Hematopoietic multipotent progenitor cell treated with erythropoietin and hydrocortisone succinate and interleukin-3 and kit ligand, for 4 days (in vitro differentiated cells): ENCODE measurements at places on chromosomes 7 and 10.
A peak's percentile ranks its signal among the peaks of the same experiment; 100 is the strongest.

DNA sequence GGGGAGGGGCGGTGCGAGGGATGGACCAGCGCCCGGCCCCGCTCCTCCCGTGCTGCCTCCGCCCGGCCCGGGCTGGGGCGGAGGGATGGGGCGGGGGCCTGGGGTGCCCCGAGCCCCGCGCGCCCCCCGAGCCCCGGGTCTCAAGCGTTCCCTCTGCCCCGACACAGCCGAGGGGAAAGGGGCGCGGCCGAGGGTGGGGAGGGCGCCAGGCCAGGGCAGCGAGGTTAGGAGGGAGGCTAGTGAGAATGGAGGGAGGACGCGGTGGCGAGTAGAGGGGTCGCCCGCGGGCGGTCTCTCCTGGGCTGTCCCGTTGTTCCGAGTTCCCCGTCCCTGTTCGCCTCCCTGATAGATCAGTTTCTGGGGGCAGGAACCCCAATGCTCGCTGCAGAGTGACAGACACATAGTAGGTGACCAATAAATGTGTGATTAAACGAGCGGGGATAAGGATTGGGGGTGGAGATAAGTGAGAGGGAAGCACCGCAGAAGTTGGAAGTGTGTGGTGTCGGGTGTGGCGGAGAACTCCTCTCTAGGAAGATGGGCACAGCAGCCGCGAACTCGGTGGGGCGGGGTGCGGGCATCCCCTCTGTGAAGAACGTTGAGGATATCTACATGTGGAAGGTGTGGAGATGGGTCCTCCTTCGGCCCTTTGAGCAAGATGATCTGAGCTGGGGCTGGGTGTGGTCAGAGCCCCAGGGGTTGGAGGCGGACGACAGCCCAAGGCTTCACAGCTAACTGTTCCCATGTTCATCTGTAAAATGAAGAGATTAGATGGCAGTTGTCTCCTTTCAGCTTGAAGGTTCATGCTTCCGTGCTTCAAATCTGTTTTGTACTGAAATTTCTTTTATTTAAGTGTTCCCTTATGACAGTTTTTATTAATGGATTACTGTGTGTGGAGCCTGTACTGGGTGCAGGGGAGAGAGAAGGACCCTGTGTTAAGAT lies 580 bp downstream of the ZNF775 start:
- DNase-seq, result peak; percentile 61

- peak; percentile 65 for DNase-seq
Measured at GRCh38 chr10:95789902-95790301, 33.9 kb downstream of the ENTPD1 start.

GRCh38 chr10:71086439-71087080 lies 125.8 kb upstream of the UNC5B start:
- no peak for DNase-seq

- no peak for DNase-seq
Measured at GRCh38 chr7:16084370-16084769, 337.0 kb downstream of the CRPPA start.

DNA sequence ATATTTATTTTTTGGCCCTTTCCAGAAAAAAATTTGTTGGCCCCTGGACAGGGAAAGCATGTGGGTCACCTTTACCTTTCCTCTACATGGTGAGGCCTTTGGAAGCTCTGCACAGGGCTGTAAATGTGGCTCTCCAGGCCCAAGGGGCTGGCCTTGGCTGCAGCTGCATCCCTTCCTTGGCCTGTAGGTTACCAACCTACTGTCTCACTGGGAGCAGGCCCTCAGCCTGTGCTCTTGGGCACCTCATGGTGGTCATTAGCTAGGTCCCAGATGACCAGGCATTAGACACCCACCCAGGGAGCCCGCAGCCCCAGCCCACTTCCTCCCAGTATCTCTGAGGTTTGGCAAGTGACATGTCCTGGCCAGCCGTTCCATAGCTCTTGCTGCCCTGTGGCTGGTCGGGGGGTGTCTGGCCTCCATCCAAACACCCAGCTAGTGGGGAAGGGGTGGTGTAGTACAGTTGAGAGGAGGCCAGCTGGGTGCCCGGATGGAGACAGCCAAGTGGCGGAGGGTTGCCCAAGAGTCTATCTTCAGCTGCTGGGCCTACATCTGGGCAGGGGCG lies 7.1 kb upstream of the CPA5 start:
- peak; percentile 14 for DNase-seq

DNA sequence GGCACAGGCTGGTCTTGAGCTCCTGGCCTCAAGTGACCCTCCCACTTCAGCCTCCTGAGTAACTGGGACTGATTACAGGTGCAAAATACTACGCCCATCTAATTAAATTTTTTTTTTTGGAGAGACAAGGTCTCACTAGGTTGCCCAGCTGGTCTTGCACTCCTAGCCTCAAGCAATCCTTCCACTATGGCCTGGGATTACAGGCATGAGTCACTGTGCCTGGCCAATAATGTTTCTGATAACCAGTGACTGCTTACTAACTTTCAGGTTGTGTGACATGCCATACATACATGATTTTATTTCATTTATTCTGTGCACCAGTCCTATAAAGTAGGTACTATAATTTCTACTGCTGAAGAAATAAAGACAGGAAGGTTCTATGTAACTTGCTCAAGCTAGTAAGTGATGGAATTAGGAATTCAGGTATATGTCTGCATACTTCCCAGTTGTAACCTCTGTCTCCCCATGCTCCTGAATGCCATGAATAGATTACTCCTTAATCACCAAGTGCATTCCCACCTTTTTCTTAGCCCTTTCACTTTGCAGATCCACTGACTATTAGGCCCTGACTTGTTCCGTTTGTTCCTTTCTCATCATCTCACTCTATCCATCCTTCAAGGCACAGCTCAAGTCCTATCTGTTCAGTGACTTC lies 28.1 kb downstream of the MCU start:
- DNase-seq, result no peak

GRCh38 chr7:119167431-119167830 lies 942.9 kb downstream of the ANKRD7 start:
- DNase-seq, result no peak

GRCh38 chr10:101693651-101693977 lies 1.4 kb downstream of the FBXW4 start:
- DNase-seq, result peak; percentile 77

GRCh38 chr7:54785261-54785660 lies 26.2 kb upstream of the SEC61G start:
- no peak for DNase-seq

DNA sequence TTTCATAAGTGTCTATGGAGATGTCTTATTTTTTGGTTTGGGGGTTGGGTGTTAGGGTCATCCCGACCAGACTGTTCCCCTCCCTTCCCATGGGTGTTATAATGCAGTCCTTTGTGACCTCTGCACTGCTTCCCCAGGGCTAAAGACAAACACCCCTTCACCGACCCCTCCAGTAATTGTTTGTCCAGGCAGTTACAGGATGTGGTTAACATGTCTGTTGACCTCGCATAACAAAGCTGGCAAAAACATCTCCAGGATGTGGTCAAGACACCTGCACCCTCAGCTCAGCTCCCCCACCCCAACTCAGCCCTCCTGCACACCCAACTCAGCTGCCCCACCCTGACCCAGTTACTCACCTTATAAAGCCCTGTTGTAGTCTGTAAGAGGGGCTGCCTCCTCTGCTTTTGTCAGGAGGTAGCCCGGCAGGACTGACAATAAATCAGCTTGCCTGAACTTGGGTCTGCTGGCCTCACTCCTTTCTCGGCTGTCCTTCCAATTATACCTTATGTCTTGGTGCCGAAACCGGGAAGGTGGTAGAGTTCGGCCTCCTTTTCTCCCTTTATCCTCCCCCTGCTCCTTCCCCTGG lies 102.2 kb downstream of the ZNF92 start:
- DNase-seq, result no peak
